Skeletal muscle cell (primary cell): ENCODE measurements at places on chromosomes 1 and 21.

DNA sequence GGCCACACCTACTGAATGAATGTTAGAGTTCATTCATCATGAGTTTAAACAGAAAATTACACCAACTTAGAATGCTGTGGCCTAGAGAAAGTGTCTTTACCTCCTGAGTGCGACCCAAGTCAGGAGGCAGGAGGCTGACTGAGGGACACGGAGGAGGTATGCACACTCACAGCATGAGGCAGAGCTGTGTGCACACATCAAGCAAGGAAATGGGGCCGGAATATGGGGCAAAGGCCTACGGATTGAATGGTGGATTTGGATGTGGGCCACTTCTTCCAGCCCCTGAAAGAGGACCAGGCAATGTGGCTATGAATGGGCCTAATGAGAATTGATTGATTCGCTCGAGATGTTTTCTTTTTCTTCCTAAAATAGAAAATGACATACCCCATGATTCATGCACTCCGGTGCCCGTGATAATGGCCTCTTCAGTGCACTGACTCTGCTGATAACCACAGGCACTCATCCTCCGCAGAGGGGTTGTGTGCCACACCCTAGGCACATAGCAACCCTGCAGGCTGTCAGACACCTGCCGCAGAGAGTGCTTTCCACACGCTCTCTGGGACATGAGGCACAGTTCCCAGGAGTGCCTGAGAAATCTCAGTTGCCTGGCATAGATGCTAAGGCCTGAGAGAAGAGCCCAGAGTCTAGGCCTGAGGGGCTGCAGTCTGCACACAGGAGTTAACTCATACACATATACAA, 155.5 kb downstream of the GLUL start:
- DNase-seq = no peak

- no peak for DNase-seq
These were observed 124.3 kb downstream of the TRABD2B start for GRCh38 chr1:47872886-47873285.

GRCh38 chr1:208108213-208108608, 136.0 kb downstream of the PLXNA2 start:
- DNase-seq = no peak

- DNase-seq = no peak
These were observed 197.6 kb upstream of the TMEM51 start for GRCh38 chr1:14955976-14956375.

- DNase-seq = peak; percentile 48
These were observed 841 bp downstream of the ADSS2 start for GRCh38 chr1:244450597-244451538.

- DNase-seq = no peak
These were observed 12.6 kb upstream of the HMGN2 start for GRCh38 chr1:26459573-26460031.

DNA sequence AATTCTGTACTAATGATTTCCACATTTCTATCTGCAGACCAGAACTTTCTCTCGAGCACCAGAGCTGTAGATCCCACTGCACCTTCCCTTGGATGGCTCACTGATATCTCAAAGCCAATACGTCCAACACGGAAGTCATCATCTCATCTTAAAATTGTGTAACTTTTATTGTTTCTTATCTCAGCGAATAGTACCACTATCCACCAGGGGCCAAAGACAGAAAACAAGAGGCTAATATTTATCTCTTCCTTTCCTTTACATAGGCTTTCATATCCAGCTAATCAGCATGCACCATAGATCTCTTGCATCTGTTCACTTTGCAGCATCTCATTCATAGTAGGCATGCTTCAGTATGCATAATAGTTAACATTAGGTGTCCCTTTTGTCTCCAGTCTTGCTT, 303.6 kb downstream of the PTPRC start:
- DNase-seq = no peak

- no peak for DNase-seq
These were observed 22.1 kb downstream of the NEK2 start for GRCh38 chr1:211653293-211653692.

DNA sequence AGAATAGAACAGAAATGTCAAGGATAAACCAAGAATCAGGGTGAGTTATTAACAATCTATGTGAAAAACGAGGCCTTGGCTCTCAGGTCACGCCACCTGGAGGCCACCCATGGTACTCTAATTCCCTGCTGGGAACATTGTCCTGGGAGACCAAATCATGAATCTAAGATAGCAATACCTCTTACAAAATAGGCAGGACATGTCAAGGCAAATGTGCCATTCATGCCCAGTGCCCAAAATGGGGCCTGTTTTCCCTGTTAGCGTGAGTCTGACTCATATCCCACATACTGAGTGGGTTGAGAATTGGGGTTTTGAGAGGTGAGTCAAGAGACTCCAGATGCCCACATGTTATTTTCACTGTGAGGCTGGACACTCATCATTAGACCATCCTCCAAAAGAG, 380.8 kb downstream of the HHIPL2 start:
- peak; percentile 83 for DNase-seq

- no peak for DNase-seq
These were observed 6.9 kb upstream of the CAMSAP2 start for GRCh38 chr1:200731654-200732332.

- no peak for DNase-seq
These were observed 34.0 kb downstream of the BACH1 start for GRCh38 chr21:29332461-29333362.

DNA sequence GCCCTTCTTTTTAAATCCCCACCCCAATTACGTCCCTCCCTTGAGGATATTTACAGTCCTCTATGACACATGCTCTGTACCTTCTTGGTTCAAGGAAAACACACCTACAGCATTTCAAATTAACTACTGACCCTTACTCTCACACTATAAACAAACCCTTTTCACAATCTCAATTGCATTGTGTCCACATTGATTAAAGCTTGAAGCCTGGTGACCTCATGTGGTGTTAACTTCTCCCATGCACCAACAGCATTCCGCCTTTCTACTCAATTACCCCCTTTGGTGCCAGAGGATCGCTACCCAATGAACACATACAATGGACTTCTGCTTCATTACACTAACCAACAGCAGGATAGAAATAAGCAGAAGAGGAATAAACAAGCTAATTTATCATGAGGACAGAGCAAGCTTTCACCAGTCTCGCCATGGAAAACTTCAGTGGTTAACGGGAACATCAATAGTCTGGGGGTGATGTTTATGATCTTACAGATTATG, 15.2 kb downstream of the WLS start:
- DNase-seq = no peak

- no peak for DNase-seq
These were observed 10.9 kb downstream of the RNF11 start for GRCh38 chr1:51247022-51247421.

GRCh38 chr21:36835383-36835795, 131.1 kb downstream of the HLCS start:
- DNase-seq = peak; percentile 25

- DNase-seq = no peak
These were observed 18.0 kb upstream of the MNDA start for GRCh38 chr1:158813164-158813563.

DNA sequence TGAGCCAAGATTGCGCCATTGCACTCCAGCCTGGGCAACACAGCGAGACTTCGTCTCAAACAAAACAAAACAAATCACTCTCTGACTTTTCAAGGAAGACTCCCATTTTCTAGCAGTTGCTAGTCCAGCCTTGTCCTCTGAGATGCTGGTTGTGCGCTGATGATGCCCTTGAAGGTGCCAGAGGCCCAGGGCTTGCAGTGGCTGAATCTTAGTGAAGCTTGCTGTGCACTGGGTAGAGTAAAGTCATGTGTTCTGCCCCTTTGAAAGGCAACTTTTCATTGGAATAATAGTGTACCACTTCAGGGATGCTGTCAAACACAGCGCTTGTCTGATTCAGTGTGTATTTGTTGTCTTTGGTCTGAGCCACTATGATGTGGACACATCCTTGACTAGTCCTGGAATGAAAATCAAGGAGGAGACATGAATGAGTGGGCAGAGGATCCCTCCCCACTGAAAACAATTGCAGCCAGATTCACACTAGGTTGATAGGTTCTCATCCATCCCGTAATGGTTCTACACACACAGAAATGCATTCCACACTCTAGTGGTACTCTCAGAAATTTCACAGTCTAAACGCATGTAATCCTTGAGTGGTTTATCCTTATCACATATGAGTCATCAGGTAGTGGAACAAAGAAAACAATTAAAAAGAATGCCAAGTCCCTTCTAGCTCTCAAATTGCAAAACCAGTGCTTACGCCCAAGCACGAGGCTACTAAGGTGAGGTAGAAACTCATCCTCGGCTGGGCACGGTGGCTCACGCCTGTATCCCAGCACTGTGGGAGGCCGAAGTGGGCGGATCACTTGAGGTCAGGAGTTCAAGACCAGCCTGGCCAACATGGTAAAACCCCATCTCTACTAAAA, 17.8 kb upstream of the TDRD10 start:
- peak; percentile 16 for DNase-seq

DNA sequence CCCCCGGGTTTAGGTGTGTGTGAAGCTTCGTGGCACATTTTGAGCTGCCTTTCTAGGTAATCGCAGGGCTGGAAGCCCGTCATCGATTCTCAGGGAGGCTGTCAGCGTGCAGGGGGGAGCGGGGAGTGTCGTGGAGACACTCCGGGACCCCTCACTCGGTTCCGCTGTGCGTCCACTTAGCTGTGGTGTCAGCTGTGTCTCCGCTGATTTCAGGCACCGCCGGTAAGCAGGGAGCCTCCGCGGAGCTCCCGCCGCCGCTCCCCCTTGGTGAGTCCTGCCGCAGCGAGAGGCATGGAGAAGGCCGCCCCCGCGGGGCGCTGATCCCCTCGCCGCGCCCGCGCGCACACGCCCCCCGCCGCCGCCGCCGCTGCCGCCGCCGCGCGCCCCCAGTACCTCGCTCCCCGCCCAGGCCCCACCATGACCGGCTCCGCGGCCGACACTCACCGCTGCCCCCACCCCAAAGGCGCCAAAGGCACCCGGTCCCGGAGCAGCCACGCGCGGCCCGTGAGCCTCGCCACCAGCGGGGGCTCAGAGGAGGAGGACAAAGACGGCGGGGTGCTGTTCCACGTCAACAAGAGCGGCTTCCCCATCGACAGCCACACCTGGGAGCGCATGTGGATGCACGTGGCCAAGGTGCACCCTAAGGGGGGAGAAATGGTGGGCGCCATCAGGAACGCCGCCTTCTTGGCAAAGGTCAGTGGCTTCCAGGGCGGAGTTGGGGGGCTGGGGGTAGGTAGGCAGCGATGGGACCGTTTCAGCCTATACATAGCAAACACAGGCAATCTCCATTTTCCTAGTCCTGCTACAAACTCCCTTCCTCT, 995 bp downstream of the VASH2 start:
- DNase-seq = no peak

- DNase-seq = no peak
These were observed 110.3 kb downstream of the KCNN3 start for GRCh38 chr1:154759793-154760192.

GRCh38 chr1:167832693-167833092, 81.2 kb downstream of the ADCY10 start:
- no peak for DNase-seq

DNA sequence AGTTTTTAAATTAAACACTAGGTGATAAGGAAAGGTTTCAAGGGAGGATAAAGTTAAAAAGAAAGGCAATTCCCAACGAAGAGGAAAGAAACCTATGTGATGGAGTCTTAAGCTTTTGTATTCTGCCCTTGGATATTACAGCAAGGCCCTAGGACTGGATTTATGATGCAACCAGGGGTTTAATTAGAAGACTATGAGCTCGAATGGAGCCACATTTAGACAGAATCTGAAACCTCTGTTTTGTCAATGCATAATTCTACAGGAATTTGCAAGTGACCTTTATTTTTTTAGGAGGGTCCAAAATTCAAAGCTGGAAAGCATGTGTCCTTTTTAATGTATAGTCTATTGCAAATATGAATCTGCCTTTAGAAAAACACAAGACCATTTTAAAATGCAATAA, 37.9 kb downstream of the TGFB2 start:
- no peak for DNase-seq

GRCh38 chr1:225926551-225927113, 2.6 kb upstream of the PYCR2 start:
- DNase-seq = no peak

GRCh38 chr1:111392042-111392441, 35.5 kb downstream of the OVGP1 start:
- DNase-seq = no peak

DNA sequence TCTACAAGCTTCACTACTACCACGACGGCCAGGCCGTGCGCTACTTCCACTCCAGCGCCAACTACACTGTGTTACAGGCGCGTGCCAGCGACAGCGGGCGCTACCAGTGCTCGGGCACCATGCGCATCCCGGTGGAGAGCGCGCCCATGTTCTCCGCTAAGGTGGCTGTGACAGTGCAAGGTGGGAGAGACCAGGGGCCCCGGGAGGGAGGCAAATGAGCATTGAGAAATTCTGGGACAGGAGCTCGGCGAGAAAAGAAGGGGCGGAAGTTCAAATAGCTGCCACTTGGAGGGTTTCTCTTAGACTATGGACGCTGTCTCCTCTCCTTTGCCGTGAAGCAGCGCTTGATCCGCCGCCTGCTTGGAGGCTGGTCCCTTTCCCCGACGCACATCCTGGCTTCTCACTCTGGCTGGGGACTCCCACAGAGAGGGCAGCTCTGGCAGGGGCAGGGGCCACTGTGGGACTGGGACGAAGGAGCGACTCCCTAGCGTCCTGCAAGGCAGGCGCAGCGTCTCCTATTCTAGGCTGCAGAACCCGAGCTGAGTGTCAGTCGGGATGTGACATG, 4.6 kb downstream of the FCRLB start:
- no peak for DNase-seq

- no peak for DNase-seq
These were observed 73.8 kb downstream of the TNR start for GRCh38 chr1:175669569-175669968.

DNA sequence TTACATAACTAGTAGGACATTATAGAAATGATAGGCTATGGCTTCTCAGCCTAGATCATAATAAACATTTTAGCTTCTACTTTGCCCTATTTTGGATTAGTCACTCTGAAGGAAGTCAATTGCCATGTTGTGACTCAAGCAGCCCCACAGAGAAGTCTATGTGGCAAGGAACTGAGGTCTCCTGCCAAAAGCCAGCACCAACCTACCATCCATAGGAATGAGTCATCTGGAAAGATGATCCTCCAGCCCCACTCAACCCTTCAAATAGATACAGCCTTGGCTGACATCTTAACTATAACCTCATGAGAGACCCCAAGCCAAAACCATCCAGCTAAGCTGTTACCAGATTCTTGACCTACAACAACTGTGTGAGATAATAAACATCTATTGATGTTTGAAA, 76.3 kb upstream of the BEND5 start:
- peak; percentile 91 for DNase-seq

- no peak for DNase-seq
These were observed 118.8 kb downstream of the BRINP2 start for GRCh38 chr1:177289532-177289931.

DNA sequence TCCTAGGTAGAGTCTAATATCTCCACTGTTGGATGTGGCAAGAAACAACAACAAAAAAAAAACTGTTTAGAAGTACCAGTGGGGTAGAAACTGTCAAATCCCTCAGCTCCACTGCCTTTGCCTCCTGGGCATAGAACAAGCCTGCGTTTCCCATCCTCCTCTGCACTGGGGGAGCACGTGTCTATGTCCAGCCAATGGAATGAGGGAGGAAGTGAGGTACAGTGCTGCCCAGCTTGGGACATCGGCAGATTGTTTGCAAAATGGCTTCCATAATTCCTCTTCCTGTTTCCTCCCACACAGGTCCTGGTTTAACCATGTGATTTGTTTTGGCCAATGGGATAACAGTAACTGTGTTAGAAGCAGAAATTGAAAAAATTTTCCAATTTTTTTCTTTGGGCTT, 39.1 kb downstream of the PSMG1 start:
- no peak for DNase-seq

GRCh38 chr1:206136241-206136640, 19.1 kb upstream of the AVPR1B start:
- DNase-seq = no peak

- DNase-seq = no peak
These were observed 17.5 kb upstream of the OR6N2 start for GRCh38 chr1:158798531-158798930.
